ENCODE measurements at places on chromosomes 3 and 15. TPM values are rescaled to one million over a fixed set of nuclear protein-coding genes. Genes with fewer than 3 reads are reported as not detected.

Gene CAPN3
- total RNA-seq, result 1.0 TPM

DNA sequence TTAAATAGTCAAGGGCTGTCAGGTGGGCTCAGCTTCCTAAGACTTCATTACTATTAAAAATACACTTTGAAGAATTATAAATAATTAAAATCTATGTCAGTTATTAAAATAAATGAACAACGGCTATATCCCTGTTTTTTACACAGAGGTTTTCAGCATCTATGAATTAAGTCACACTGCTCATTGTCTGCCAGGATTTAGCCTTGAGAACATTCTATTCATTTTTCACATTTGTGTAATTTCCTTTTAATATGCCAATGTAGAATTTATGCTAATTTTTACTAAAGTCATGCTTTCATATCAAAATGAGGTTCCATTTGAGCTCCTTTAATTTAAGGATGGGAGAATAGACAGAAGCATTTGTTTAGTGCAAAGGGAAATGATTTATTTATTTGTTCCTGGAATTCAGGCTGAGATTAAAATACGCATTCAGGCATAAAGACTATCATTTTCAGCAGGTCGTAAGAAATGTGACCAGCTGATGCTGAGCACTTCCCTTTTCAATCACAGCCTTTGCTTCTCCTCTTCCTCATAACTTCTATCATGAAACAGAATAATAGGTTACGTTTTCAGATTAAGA, 345.1 kb downstream of the MFSD1 start:
- DNase-seq, result no peak

Gene CORO2B
- not detected for total RNA-seq

GRCh38 chr3:154015307-154015706, 105.9 kb upstream of the ARHGEF26 start:
- DNase-seq, result no peak

DNA sequence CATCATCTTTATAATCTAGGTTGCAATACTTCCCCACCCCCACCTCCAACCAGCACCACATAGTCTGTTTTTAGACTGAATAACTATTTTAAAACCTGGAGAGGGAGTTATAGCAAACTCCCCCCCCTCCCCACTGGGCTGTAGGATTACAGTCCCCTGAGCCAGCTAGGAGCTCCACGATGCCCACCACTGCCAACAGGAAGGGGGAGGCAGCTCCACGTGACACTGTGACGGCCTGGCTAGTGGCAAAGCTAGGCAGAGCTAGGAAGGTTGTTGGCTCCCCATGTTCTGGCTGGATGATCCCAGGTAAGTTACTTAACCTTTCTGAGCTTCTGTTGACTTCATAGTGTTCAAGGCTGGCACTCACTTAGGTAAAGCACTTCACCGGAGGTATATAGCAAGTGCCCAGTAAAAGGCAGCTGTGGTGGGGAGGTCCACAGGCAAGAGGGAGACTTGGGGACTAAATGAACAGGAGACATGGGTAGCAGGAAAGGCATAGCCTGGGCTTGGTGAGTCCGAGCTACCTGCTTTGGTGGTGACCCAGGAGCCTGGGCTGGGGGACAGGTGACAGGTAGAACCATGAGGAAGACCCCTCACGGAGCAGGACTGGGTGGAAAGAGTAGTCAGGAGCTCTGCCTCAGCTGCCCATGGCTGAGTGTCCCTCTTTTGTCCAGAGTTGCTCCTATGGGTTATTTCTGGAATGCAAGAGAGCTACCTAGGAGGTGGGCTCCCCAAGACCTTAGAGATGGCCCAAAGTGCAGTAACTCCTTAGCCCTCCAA, 4.0 kb upstream of the TBC1D21 start:
- no peak for DNase-seq

DNA sequence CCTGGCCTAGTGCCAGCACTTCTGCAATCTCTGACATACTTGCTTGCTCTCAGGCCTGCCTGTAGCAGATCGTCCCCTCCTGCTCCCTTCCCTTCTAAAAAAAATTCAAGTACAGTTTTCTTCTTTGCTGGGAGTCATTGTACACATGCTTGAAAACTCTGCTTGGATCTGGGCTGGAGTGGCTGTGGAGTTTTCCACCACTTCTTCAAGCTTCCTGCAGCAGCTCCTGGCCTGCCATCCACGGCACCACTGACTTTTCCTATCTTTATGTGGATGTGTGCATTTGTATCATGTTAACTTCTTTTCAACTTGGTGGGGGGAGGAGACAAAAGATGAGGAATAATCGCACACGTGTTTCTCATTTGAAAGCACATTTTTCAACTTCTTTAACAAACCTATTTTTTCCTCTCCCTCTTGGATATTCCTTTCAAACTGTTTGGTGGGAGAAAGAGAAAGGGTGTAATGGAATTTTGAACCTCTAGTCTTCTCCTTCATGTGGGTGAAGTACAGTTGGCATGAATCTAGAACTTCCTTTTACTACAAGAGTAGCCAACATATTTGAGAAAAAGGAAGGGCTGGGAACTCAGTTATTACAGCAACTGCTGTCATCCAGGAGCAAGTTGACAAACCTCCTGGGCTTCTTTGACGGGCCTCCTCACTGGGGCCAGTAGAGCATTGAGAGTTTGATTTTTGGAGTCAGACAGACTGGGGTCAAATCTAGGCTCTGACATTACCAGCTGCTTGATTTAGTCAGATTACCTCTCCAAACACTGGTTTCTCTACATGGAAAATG, 61.2 kb upstream of the LRTM1 start:
- no peak for DNase-seq

DNA sequence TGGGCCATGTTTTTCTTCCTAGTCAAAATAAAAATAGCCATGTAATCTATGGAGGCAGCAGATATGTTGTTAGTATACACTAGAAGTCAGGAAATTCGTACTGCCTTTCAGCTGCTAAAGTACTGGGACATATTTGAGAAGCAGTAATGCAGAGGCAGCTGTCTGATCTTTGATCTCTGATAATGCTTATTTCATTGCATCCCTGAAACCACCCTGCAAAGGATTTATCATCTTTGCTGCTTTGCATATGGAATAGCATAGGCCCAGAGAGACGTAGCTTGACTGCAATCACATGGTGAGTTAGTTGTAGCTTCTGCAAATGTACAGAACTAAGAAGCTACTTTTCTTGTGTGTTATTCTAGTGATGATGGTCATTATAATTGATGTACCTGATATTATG, 52.4 kb downstream of the RBM6 start:
- no peak for DNase-seq

DNA sequence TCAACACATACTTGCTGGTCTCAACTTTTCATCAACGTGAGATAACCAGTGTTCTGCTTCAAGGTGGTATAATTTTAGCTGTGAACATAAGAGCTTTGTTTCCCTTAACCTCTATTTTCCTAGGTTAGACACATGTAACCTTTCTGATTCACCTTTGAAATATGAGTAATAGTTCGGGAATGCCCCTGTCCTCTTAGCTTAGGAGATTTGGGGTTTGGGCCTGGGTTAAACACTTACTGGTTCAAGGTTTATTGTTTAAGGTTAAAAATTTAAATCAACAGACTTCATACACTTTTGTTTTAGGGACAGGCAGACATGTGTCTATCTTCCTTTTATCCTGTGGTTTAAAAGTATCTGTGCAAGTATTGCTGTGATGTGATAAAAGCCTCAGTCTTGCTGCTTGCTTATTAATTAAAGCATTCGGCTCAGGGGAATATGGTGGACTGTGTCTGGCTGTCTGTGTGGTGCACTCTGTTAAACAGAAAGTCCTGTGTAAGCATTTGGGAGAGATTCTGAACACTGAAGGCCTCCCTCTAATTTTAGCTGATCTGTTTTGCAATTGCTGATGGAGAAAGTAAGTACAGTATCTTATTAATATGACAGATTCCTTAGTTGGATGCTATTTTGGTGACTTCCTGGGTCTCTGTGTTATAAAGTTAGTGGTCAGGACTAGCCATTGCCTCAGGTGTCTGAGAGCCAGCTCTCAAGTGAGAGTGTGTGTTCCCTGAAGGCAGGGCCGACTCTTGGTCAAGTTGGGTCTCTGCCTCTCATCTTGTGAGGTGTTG, 81.8 kb downstream of the USP13 start:
- DNase-seq, result no peak

DNA sequence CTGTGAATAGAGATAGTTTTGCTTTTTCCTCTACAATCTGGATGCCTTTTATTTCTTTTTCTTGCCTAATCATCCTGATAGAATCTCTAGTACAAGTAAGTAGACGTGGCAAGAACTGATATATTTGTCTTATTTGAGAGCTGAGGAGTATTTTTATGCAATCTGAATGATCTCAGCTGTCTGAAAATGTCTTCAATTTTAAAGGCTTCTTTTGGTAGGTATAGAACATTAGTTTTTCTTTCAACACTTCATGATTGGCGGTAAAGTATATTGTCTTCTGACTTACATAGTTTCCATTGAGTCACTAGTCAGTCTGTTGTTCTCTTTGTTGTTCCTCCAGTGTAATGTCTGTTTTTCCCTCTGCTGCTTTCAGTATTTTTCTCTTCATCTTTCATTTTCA, 31.3 kb downstream of the MGA start:
- DNase-seq, result no peak

DNA sequence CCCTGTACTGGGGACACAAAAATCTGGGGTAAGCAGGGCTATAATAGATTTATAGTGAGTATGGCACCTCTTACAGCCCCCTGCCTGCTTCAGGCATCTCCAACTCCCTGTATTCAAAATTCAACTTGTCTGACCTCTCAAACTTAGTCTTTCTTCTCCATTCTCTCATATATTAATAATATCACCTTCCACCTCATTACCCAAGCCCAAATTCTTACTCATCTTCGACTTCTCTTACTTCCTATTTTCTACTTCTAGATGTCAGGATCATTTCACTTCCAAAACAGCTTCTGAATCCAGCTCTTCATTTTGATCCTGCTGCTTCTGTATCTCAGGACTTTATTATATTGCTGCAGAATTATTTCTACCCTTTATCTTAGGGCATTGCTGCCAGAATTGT, 290.7 kb downstream of the CHST2 start:
- no peak for DNase-seq

Measured in activated naive CD4-positive, alpha-beta T cell treated with anti-CD3 and anti-CD28 coated beads, Interleukin-2, amount 50 U/mL, for 72 hours (primary cell).